ENCODE measurements at places on chromosomes 2 and 18.
A peak's percentile ranks its signal among the peaks of the same experiment; 100 is the strongest.

DNA sequence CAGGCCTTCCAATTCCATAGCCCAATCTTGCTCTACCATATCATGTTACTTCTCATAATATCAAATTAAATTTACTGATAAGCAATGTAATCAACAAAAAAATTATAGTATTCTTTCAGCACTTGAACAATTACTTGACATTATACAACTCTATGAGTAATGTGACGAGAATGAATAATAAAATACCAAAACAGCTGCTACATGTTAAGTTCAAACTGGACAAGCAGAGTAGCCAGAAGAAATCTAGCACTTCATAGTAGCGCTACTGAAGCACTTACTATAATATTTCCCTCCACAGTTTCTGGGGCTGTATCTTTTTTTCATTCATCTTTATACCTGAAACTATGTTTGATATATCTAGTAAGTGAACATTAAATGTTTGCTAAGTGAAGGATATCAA, 14.9 kb downstream of the PPP3R1 start:
- no peak for DNase-seq

DNA sequence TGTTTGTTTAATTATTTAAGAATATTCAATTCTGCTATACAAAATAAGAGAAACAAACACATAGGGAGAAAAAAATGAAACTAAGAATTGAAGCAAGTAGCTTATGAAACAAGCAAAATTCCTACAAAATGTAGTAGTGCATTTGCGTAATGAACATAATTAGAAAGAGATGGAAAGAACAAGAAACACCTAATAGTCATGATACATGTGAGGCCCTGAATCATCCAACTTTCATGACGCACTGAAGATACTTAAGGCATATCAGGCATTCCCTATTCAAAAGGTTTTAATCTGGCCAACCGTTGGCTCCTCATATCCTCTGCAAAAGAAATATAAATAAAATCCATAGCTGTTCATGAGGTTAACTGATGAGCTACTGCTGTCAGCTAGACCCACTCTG, 14.5 kb upstream of the NAB1 start:
- no peak for DNase-seq

GRCh38 chr2:211033765-211034164, 477.4 kb downstream of the CPS1 start:
- no peak for DNase-seq

- no peak for DNase-seq
Observed at GRCh38 chr2:98455494-98455976, 10.9 kb downstream of the INPP4A start.

DNA sequence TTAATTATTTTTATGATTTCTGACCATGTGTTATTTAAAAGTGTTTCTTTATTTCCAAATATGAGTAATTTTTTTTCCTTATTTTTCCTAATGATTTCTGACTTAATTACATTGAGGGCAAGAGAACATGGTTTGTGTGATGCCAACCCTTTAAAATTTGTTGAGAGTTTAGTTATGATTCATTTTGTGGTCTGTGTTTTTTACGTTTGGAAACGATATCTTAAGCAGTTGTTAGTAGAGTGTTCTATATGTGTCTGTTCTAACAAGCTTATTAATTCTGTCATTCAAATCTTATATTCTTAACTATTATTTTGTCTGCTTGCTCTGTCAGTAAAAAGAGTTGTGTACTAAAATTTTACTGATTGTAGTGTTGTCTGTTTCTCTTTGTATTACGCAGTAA, 15.0 kb downstream of the NAB1 start:
- DNase-seq = no peak

DNA sequence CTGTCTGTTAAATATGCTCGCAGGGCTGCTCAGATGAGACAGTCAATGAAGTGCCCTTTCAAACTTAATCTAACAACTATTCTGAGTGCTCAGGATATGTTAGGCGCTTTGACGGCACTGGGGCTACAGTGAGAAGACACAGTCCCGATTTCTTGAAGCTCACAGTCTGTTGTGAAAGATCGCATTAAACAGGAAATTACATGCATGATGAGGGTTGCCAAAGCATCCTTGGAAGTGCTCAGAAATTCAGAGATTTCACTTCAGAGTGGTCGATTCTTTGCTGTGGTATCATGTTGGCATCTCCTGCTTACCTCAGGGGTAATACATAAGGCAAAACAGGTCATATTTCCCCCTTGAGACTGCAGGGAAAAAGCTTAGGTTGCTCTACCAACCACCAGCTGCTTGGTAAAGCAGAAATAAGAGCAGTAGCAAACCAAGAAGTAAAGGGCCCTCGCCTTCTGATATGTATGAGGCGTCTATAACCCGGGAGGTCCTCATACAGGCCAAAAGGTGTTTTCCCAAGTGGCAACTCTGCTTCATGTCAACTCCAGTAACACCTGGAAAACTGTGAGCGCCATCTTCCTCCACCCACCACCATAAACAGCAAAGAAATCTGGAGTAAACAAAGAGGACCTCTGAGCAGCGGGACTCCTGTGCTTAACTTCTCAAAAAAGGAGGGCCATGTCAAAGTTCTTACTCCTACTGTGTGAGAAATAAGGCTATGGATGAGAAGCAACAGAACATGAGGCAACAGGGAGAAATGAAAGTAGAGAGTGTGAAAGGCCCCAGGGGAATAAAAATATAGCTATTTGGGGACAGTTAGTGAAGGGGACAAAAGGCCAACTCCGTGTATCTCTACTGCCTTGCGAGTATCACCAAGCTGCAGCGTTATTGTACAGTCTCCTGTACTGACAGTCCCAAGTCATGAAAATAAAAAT, 79.3 kb downstream of the CLHC1 start:
- no peak for DNase-seq

DNA sequence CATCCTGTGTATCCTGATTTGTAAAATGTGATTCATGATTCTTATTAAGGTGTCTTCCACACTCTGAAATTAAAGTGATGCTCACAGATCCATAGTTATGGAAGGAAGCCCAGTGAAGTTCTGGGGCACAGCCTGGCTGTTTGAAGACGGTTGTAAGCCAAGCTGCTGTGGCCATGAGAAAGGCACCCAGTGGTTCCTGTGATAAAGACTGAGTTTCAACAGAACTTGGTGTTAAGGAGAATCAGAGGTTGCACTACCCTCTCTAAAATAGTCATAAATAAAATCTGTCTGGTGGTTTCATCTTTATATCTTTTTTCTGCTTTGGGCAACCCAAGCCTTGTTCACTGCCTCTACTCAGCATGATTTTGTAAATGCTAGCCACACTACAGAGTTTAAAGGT, 32.2 kb upstream of the SPOPL start:
- DNase-seq = no peak

GRCh38 chr18:61034580-61034979, 298.6 kb upstream of the CDH20 start:
- DNase-seq = no peak

- no peak for DNase-seq
Observed at GRCh38 chr2:204268971-204269370, 276.3 kb upstream of the PARD3B start.

- DNase-seq = no peak
Observed at GRCh38 chr2:6168485-6168884, 476.3 kb downstream of the SOX11 start.

DNA sequence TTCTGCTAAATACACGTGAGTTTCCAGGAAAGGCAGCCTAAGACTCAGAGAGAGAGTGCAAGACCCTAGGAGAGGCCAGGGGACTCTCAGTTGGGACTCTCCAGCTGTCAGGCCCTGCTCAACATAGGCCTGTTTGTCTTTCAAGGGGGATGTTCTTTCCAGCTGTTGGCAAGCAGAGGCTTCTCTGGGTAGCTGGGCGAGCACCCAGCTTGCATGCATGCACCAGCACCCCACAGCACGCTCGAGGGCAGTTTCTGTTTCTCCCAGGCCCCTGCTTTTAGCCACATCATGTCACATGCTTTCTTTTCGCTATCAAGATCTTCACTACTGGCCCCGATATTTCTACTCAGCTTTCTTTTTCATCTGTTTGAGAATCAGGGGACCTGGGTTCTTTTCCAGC, 479.3 kb upstream of the HS6ST1 start:
- DNase-seq = no peak

GRCh38 chr2:241935314-241935713, 65.8 kb downstream of the RTP5 start:
- DNase-seq = no peak

DNA sequence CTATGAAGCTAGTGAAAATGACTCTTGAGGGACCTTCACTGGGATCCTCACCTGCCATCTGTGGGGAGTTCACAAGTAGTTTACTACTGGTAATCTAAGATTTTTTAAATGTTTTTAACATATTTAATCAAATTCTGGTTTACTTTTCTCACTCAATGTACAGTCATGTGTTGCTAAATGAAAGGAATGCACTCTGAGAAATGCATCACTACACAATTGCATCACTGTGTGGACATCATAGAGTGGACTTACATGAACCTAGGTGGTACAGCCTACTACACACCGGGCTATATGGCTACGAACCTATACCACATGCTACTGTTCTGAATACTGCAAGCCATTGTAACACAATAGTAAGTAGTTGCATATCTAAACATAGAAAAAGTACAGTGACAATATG, 528.0 kb downstream of the BCL11A start:
- no peak for DNase-seq

- no peak for DNase-seq
Observed at GRCh38 chr2:76721226-76721625, 801.0 kb downstream of the LRRTM4 start.

GRCh38 chr18:9663377-9663776, 44.7 kb upstream of the RAB31 start:
- no peak for DNase-seq

- no peak for DNase-seq
Observed at GRCh38 chr2:150441226-150441625, 46.2 kb downstream of the RND3 start.

- DNase-seq = no peak
Observed at GRCh38 chr2:44943693-44944101, 2.2 kb downstream of the SIX3 start.

GRCh38 chr2:165874445-165875039, 79.0 kb downstream of the TTC21B start:
- no peak for DNase-seq

- no peak for DNase-seq
Observed at GRCh38 chr2:75632091-75632701, 14.4 kb upstream of the MRPL19 start.

DNA sequence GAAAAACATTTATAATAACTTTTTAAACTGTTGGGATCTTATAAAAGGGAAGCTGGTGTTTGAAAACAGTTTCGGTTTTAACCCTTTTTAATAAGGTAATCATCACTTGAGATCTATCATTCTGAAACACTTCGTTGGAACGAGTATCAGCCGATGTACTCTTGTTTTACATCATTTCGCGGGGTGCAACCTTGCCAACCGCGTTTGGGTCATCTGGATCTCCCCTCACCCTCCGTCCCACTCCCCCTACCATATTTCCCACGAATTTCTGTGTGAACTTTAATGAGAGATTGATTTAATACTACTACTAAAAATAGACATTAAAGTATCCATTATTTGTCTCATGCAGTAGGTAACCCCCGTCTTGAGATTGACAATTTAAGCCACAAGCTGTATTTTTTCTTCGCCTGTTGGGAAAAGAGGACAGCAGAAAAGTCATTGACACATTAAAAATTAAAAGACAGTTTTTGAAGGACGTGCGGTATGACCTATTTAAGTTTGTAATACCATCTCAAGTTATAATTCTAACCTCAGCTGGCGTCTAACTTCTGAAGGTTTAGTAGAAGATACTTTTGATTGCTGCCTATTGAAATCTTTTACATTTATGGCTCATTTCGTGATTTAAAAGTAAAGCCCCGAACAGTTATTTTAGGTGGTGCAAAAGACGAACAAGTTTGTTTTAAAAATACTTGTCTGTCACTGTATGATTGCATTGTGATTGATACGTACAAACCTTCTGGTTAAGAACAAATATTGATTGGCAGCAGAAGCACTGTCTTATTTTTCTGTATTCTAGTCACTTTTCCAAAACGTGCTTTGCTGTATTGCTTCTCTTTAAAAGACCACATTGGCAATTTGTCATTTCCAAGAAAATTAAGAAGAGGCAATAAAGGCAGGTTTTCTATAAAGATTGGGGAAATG, 1.5 kb downstream of the CREB1 start:
- no peak for DNase-seq

DNA sequence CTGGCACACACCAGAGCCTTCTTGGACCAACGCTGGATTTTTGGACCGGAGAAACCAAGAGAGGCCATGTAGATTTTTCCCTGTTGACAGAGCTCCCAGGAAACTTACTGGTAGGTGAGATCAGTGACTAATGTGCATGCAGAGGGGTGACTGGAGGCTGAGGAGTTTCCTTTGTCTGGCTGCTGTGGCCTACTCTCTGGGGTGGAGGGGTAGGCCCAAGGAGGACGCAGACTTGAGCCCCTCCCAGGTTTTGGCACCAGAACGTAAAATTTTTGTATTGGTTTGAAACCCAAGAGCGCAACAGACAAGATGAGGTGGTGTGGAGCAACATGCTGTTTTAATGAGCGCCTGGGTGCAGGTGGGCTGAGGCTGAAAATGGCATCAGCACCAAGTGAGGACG, 59.2 kb downstream of the KYNU start:
- DNase-seq = no peak

DNA sequence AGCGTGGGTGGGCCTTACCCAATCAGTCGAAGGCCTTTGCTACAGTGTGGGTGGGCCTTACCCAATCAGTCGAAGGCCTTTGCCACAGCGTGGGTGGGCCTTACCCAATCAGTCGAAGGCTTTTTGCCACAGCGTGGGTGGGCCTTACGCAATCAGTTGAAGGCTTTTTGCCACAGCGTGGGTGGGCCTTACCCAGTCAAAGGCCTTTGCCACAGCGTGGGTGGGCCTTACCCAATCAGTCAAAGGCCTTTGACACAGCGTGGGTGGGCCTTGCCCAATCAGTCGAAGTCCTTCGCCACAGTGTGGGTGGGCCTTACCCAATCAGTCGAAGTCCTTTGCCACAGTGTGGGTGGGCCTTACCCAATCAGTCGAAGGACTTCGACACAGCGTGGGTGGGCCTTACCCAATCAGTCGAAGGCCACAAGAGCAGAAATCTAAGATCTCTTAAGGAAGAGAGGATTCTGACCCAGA, 16.3 kb upstream of the GAL3ST2 start:
- DNase-seq = no peak

- no peak for DNase-seq
Observed at GRCh38 chr2:113230531-113230930, 48.2 kb downstream of the PAX8 start.

DNA sequence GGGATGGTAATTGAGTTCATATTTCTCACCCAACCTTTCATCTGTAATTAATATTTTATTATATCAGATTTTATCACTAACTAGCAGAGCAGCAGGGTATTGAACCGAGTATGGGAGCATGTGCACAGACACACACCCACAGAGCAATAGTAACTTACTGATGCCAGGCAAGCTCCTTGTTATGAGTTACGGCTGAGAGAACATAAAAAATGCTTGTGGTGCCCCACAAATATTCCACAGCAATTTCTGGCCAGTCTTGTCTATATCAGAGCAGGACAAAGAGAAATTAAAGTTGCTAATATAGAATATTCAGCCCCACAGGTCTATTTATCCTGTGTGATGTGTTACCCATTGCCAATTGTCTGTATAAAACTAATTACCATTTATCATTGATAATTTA, 501.8 kb upstream of the RAB12 start:
- DNase-seq = no peak

DNA sequence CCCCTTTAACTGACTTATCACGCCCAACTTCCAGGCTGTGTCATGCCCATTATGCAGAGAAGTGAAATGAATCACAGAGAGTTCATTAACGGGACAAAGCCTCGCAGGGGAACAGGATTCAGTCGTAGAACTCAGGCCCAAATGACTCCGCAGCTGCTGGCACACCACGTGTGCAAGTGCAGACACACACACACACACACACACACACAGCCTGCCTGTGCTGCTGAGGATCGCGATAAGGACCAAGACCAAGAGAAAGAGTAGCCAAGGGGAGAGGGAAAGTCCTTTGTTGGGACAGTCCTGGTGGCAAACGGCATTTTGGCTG, 90.0 kb upstream of the TAF1B start:
- DNase-seq = peak; percentile 54
